ENCODE measurements at places on chromosomes 5 and 9. TPM values are rescaled to one million over a fixed set of nuclear protein-coding genes. Genes with fewer than 3 reads are reported as not detected.

PLPPR1 gene
- not detected for total RNA-seq

LRRC19 gene
- total RNA-seq, result not detected

PCSK1 gene
- not detected for total RNA-seq

FOXD4L6 gene
- total RNA-seq, result not detected

PCDHGA11 gene
- not detected for total RNA-seq

SPINK5 gene
- total RNA-seq, result not detected

TMEM215 gene
- not detected for total RNA-seq

KCNN2 gene
- not detected for total RNA-seq

GCNT1 gene
- 16.4 TPM for total RNA-seq

IRX2 gene
- total RNA-seq, result not detected

LAMC3 gene
- 0.19 TPM for total RNA-seq

IFNA21 gene
- not detected for total RNA-seq

AK6 gene
- 110 TPM for total RNA-seq

ANKRD18A gene
- 2.1 TPM for total RNA-seq

SET gene
- 929 TPM for total RNA-seq

NMUR2 gene
- total RNA-seq, result not detected

RLN1 gene
- 1.3 TPM for total RNA-seq

ENTPD2 gene
- total RNA-seq, result not detected

CTXN3 gene
- total RNA-seq, result not detected

PDE4D gene
- 29.0 TPM for total RNA-seq

SLC25A2 gene
- total RNA-seq, result 0.19 TPM

IL4 gene
- 2.5 TPM for total RNA-seq

IFNA2 gene
- total RNA-seq, result not detected

SPATA9 gene
- total RNA-seq, result not detected

SOHLH1 gene
- total RNA-seq, result not detected

GABRA1 gene
- total RNA-seq, result not detected

TTC1 gene
- total RNA-seq, result 68.9 TPM

FUBP3 gene
- total RNA-seq, result 52.8 TPM

SETX gene
- total RNA-seq, result 35.8 TPM

QRFP gene
- not detected for total RNA-seq

C9 gene
- not detected for total RNA-seq

ALAD gene
- total RNA-seq, result 18.2 TPM

ARID3C gene
- total RNA-seq, result 0.25 TPM

CCL27 gene
- 0.44 TPM for total RNA-seq

GCNT4 gene
- 0.59 TPM for total RNA-seq

C5orf58 gene
- not detected for total RNA-seq

EXOSC2 gene
- 96.3 TPM for total RNA-seq

GLDC gene
- 3.1 TPM for total RNA-seq

IL31RA gene
- not detected for total RNA-seq

NR5A1 gene
- total RNA-seq, result not detected

OBP2B gene
- total RNA-seq, result not detected

PCDHA12 gene
- not detected for total RNA-seq

TOPORS gene
- total RNA-seq, result 16.3 TPM

ITGA1 gene
- 25.5 TPM for total RNA-seq

ZNF189 gene
- total RNA-seq, result 8.3 TPM

ZFP2 gene
- 0.42 TPM for total RNA-seq

SH3GL2 gene
- not detected for total RNA-seq

PMPCA gene
- 120 TPM for total RNA-seq

CD74 gene
- total RNA-seq, result 253 TPM

FXN gene
- 35.6 TPM for total RNA-seq

NRARP gene
- 3.0 TPM for total RNA-seq

LHFPL2 gene
- 0.27 TPM for total RNA-seq

PCDHB16 gene
- not detected for total RNA-seq
